Hematopoietic multipotent progenitor cell treated with erythropoietin and hydrocortisone succinate and interleukin-3 and kit ligand, for 8 days (in vitro differentiated cells): ENCODE measurements at places on chromosomes 11 and 22.

GRCh38 chr22:43400449-43400848 is 11.4 kb upstream of the MPPED1 start:
- no peak for DNase-seq

DNA sequence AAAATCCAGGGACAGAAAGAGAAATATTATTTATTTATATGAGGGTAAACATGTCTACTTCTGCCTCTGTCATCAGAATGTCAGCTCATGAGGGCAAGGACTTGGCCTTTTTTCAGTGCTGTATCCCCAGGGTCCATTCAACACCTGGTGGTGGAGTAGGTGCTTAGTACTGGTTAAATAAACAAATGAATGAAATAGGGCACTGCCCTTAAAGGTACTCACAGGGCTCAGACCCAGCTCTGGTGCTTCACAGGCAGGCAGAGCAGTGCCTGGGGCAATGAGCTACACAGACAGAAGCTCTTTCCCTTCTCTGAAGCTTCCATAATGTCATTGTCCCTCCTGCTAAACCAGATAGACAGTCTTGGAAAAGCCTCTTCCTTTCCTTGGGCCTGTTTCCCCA is 30.9 kb downstream of the P4HA3 start:
- DNase-seq: no peak

DNA sequence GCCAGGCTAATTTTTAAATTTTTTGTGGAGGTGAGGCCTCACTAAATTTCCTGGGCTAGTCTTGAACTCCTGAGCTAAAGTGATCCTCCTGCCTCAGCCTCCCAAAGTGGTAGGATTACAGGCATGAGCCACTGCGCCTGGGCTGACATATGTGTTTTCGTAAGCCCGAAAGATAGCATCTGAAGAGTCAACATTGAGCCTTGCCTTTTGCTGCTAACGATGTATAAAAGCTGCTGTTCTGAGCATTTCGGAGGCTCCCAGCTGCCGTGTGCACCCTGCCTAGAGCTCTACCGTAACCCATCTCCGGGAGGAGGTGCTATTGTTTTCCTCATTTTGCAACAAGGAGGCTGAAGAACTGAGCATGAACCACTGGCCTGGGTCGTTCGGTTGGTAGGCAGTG is 18.1 kb upstream of the PPP6R3 start:
- DNase-seq: no peak

DNA sequence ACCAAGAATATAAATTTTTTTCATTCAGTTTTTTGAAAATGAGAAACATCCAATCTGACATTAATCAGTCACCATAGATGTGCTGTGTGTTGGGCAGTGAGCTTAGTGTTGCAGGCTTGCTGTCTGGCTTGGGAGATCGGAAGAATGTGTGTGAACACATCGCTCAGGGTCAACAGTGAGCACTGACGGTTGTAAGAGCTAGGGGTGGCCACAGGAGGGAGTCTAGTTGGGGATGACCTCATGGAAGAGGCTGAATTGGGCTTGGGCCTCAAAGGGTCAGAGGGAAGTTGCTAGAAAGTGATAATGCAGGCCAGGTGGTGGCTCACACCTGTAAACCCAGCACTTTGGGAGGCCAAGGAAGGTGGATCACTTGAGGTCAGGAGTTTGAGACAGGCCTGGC is 375.4 kb downstream of the DDX10 start:
- no peak for DNase-seq

DNA sequence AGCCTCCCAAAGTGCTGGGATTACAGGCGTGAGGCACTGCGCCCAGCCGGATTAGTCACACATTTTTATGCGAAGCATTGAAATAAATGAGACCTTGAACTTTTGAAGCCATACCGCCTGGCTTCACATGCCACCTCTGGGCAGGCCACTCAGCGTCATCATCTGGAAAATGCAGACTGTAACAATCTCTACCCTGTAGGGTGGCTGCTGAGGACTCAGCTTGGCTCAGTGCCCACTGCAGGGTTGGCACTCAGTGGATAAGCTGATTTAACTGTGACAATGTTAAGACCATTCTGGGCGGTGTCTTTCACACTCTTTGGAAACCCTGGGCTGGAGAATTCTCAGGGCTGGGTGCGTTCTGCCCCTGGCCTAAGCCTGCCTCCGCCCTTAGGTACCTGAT is 8.5 kb downstream of the SH3BP1 start:
- DNase-seq: peak; percentile 98

GRCh38 chr11:2575591-2576051 is 124.2 kb downstream of the KCNQ1OT1 start:
- DNase-seq: no peak

DNA sequence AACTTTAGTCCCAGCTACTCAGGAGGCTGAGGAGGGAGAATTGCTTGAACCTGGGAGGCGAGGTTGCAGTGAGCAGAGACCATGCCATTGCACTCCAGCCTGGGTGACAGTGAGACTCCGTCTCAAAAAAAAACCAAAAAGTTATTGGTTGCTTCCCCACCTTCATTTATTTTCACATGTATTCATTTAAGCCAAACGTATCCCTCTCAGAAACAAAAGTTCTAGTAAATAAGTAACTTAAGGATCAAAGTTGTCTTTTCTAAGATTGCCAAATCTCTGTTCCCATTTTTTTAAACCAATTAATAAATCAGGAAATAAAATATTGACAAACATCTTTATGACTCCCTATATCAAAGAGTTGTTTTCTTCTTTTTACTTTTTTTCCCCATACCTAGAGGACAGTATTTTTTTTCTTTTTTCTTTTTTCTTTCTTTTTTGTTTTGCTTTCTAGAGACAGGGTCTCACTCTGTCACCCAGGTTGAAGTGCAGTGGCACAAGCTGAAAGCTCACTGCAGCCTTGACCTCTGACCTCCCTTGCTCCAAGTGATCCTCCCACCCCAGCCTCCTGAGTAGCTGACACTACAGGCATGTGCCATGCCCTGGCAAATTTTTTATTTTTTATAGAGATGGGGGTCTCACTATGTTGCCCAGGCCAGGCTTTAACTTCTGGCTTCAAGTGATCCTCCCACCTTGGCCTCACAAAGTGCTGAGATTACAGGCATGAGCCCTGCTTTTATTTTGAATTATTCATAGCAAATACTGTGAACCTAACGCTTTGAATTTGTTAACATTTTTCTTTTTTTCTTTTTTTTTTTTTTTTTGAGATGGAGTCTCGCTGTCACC is 11.4 kb downstream of the ZFTA start:
- DNase-seq: no peak

DNA sequence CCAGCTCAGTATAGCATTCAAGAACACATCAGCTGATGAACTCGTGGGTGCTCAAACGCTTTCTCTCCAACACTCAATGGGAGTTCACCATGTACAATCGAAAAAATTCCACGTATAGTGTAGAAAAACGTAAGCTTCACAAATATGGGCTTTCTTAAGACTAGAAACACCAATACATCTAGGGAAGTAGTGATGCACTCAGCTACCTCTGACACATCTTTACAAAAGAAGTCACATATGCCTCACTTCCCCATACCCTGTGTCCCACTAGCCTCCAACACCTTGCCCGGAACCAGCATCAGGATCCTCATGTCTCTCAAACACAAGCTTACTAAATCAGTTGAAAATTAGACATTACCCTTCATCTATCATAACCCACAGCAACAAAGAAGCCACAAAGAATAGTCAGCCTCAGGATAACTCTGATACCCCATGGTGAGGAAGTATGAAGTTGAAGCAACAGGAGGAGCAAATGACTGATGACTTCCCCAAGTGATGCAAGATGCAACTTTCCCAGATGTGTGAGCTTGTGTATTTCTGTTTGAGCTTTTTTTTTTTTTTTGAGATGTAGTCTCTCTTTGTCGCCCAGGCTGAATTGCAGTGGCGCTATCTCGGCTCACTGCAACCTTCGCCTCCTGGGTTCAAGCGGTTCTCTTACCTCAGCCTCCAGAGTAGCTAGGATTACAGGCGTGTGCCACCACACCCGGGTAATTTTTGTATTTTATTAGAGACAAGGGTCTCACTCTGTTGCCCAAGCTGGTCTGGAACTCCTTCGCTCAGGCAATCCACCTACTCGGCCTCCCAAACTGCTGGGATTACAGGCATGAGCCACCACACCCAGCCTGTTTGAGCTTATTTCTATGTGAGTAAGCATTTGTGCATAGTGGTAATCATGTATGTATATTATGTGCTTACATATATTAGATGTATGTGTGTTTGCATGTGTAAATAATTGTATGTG is 8.5 kb upstream of the DENND5A start:
- DNase-seq: peak; percentile 18

- DNase-seq: no peak
These were observed 68.5 kb upstream of the LMO1 start for GRCh38 chr11:8332196-8332595.

DNA sequence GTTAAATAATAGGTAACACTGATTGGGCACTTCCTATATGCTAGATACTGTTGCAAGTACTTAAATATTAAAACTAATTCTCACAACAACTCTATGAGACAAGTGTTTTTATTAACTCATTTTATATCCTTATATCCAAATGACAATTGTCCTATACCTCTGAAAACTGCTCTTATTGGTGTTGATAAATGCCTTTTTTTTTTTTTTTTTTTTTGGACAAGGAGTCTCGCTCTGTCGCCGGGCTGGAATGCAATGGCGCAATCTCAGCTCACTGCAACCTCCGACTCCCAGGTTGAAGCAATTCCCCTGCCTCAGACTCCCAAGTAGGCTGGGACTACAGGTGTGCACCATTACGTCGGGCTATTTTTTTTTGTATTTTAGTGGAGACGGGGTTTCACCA is 41.6 kb downstream of the MRTFA start:
- DNase-seq: no peak

DNA sequence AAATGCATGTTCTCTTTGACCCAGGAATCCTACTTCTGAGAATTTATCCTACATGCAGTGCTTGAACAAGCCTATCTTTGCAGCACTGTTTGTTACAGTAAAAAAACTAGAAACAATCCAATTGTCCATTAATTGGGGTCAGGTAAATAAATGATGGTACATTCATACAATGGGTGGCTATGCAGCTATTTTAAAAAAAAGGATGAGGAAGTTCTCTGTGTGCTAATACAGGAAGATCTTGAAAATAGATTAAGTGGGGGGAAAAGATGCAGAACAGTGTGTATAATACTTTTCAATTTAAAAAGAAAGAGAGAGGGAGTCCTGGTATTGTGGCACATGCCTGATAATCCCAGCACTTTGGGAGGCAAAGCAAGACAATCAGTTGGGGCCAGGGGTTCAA is 9.5 kb upstream of the CREB3L1 start:
- no peak for DNase-seq

GRCh38 chr22:19913337-19913936 is 28.1 kb upstream of the COMT start:
- DNase-seq: no peak

GRCh38 chr11:96448225-96448624 is 58.4 kb downstream of the JRKL start:
- no peak for DNase-seq

GRCh38 chr11:69931994-69932910 is 113.0 kb upstream of the FGF3 start:
- no peak for DNase-seq

- no peak for DNase-seq
These were observed 169.6 kb downstream of the ETS1 start for GRCh38 chr11:128417607-128418324.

DNA sequence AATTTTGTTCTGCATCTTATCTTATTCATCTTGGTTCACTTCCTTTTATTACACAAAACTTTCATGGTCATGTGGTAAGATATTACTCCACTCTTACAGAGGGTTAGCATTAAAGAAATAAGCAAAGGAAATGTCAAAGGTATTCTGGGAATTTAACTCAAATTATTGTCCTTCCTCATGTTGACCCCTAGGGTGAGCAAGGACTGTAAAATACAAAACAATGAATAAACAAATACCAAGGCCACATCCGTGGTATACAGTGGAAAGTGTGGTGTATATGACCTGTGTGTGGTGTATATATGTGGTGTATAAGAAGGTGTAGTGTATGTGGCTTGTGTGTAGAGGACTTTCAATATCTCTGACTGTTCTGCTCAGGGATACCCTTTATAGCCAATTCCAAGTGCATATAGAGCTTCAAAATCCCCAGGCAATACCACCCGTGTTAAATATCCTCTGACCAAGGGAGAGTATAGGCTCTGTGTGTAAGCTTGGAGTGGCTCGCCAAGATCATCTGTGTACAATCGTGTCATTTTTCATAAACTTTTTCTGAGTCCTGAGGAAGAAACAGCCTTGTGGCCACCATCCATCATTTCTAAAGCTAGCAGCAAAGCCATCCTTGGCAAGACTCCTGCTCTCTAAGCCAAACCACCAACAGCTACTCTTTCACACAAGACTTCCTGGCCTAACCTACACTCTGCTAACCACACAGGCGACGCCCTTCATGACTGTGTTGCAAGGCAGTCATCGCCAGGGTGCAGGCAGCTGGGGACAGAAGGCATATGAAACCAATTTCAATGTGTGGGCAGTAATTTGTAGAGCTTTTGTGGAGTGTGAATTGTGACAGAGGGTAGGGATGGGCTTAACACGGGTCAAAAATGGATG is 548.0 kb downstream of the ETS1 start:
- DNase-seq: peak; percentile 86

DNA sequence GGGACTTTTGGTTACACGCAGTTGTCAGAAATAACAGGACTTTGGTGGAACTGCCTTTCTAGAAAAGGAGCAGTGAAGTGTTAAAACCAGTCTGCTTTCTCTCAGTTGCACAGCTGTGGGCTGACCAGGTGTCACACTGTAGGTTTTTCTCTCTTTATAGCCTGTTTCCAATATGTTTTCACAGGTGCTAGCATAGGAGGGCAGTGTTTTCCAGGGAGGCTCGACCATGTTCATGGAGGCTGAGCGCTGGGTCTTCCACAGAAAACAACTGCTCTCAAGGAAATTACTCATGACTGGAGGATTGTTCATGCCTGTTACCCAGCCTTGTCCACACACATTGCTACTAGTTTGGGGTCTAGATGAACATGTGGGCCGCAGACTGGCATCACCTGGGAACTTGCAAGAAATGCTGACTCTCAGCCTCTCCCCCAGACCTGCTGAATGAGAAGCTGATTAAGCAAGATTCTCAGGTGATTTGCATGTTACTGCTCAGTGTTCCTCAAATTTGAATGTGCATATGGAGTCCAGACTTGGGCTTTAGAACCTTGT is 157.7 kb downstream of the MAML2 start:
- no peak for DNase-seq

DNA sequence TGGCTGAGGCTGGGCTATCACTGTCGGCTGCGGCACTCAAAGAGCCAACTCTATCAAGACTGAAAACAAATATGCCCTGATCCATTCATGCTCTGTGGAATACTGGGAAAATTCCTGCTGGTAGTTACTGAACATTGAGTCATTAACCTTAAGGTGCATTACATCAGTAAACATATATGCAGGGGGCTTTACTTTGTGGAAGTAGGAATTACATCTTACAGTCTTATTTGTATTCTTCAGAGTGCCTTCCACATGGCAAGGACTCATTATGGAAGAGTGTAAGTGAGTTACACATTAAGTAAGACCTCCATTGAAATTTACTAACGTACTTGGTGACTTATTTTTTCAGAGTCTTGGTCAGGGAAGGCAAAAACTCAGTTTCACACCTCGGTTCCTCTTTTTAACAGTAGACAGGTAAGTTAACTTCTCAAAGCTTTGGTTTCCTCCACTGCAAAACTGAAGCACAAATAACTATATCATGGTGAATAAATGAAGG is 4.5 kb downstream of the OR5B21 start:
- no peak for DNase-seq
